Esophagus squamous epithelium (tissue), 5 donors: ENCODE measurements at places on chromosomes 4 and X.

- DNase-seq, result no peak
Measured at GRCh38 chr4:24470666-24471485, 113.5 kb downstream of the DHX15 start.

DNA sequence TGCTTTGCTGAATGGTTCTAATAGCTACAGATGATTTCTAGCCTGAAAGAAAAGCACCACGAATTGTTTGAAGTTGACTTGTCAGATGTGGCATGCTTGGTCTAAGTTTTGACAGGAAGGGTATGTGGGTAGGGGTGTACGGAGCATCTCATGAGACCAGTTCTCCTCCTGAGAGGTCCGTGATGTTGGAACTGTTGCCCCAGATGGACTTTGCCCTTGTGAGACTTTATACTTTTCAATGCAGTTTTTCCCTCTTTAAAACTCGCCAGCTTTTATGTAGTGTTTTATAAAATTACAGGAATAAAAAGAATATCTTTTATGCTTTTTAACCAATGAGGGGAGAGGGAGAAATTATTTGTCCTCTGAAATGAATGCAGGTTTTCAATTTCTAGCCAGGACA lies 16.6 kb upstream of the XG start:
- DNase-seq, result no peak

GRCh38 chrX:8341814-8342590 lies 122.6 kb upstream of the VCX3B start:
- no peak for DNase-seq

DNA sequence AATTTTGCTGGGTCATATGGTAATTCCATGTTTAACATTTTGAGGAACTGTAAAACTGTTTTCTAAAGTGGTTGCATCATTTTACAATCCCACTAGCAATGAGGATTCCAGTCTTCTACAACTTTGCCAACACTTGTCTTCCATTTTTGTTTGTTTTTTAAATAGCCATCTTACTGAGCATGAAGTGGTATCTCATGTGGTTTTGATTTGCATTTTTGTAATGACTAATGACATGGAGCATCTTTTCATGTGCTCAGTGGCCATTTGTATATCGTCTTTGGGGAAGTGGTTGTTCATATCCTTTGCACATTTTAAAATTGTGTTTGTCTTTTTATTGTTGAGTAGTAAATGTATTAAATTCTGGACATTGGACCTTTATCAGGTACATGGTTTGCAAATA lies 94.7 kb downstream of the TMEM131L start:
- no peak for DNase-seq

DNA sequence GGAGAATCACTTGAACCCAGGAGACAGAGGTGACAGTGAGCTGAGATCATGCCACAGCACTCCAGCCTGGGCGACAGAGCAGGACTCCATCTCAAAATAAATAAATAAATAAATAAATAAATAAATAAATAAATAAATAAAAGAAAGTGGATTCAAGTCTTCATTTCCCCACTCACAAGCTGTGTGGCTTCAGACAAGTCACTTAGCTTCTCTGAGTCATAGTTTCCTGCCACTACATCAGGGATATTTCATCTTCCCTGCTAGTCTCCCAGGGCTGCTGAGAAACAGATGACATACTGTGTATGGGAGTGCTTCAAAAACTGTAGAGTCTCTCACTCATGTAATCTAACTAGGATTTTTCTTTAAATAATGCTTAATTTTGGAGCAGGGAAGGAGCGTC lies 37.2 kb downstream of the TBC1D9 start:
- no peak for DNase-seq

- no peak for DNase-seq
Measured at GRCh38 chr4:2359591-2360395, 58.7 kb downstream of the ZFYVE28 start.

DNA sequence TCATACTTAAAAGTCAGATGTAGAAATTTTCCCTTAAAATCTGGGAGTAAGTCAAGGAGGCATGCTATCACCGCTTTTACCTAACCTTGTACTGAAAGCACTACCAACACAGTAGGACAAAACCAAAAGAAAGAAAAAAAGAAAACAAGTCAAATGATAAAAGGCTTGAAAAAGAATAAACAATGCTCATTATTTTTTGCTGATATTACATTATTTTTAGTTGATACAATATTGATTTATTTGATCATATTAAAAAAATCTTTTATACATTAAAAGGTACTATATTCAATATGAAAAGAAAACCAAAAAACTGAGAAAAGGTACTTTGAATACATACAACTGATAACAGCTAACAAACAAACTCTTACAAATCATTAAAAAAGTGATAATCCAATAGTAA lies 164.3 kb downstream of the FAM13A start:
- DNase-seq, result no peak

GRCh38 chrX:153317996-153318722 lies 3.4 kb downstream of the PNMA6F start:
- DNase-seq, result no peak

DNA sequence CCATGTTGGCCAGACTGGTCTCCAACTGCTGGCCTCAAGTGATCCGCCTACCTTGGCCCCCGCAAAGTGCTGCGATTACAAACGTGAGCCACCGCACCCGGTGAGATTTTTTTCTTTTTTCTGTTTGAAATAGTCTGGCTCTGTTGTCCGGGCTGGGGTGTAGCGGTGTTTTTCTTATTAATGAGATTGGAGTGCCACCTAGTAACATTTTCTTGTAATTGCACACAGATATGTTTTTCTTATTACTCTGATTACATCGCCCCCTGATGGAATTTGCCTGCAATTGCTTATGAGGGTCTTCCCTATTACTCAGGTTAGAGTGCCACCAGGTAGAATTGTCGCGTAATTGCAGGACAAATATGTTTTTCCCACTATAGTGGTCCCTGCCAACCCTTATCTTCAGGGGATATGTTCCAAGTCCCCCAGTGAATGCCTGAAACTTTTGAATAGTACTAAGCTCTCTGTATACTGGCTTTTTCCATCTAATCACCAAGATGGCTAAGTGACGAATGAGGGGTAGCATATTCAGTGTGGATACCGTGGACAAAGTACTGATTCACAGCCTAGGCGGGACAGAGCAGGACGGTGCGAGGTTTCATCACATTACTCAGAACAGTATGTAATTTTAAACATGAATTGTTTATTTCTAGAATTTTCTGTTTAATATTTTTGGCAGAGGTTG lies 8.6 kb upstream of the PDHA1 start:
- DNase-seq, result no peak

- DNase-seq, result no peak
Measured at GRCh38 chr4:185165605-185166063, 22.6 kb downstream of the SLC25A4 start.

- no peak for DNase-seq
Measured at GRCh38 chr4:78618436-78618835, 66.9 kb downstream of the ANXA3 start.

DNA sequence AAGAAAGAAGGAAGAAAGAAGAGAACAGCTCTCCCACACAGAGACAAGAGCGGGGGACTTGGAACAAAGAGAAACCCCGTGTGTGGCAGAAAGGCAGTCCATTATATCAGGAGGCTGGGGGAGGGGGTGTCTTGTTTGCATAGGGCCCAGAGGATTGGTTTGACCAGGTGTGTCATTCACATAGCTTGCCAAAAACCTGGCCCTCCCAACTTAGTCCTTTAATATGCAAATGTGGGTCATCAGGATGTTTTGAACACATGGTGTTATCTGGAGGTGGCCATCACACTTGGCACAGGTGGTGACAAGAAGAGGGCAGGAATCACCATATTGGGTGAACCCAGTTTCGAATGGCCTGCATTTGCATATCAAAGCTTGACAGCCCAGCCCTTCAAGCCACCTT lies 111.7 kb downstream of the LINC00632 start:
- DNase-seq, result no peak

DNA sequence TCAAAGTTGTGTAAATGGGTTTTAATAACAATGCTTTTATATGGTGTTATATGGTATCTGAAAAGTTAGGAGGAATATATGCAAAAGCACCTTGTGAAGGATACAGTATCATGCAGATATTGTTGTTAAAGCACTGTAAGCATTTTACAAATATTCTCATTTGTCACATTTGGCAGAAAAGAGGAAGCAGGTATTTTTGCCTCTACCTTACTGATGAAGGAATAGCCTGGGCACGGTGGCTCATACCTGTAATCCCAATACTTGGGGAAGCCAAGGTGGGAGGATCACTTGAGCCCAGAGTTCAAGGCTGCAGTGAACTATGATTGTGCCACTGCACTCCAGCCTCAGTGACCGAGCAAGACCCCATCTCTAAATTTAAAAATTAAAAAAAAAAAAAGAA lies 12.2 kb upstream of the GDPD2 start:
- DNase-seq, result no peak

- DNase-seq, result no peak
Measured at GRCh38 chr4:123342498-123342897, 54.1 kb upstream of the SPRY1 start.

DNA sequence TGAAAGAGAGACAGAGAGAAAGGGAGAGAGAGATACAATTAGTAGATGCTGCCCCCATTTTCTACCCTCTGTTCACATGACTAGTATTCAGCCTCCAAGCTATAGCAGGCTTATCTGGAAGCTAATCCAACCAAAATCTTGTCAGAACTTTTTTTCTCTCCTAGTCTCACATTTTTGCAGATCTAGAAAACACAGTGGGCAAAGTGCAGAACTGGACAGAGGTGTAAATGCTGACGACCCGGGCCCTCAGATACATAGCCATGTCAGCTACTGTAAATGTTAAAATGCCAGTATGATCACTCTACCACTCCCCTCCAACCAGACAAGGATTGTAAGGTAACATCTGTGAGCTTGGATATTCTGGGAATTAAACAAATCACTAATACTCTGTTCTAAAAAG lies 34.3 kb downstream of the GPC3 start:
- DNase-seq, result no peak

GRCh38 chr4:40699648-40700047 lies 50.1 kb upstream of the NSUN7 start:
- DNase-seq, result no peak

- no peak for DNase-seq
Measured at GRCh38 chr4:55884851-55885219, 31.4 kb downstream of the EXOC1 start.

GRCh38 chr4:111494471-111494870 lies 650.8 kb upstream of the FAM241A start:
- DNase-seq, result no peak

DNA sequence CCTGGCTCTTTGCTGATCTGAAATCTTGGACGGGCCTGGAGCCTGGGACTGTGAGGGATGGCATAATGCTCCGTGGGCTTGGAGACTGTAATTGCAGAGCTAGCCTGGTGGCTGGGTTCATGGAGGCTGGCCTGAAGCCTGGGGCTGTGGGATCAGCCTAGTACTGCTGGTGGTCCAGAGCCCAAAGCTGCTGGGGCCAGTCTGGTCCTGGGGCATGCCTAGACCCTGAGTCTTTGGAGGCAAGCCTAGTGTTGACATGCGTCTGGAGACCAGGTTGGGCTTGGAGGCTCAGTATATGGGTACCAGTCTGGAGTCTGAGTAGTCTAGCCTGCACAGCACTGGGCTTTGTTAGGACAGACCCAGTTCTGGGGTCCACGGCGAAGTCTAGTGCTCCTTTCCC lies 172.0 kb upstream of the ZC4H2 start:
- no peak for DNase-seq

DNA sequence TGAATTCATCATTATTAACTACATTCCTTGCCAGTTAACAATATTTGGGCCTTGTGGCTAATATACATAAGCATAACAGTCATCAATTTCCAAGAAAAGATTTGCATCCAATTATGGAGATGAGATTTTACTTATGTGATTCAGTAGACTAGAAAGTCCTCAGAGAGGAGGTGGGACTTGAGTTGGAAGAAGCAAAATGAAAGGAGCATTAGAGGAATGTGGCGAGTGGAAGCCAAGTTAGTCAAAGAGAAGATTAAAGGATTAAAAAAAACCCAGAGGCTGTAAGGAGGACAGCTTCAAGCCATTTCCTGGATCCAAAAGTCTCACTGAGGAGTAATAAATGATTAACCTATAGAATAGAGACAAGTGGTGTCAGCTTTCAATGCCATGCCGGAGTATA lies 1099.4 kb upstream of the IGFBP7 start:
- no peak for DNase-seq

DNA sequence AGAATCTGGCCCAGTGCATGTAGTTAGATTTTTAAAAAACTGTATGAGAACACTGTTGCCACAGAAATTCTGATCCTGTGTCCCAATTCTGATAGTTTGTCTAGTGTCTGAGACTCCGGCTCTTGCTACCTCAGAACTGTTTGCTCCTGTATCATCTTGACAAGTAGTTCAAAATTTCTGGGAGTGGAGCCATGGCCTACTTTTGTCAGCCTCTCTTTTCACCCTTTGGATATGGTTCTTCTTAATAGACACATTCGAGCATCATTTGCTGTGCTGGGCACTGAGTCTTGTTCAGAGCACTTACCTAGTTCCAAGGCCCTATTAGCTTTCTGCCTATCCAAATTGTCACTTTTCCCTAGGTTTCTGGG lies 46.9 kb downstream of the ATP10D start:
- DNase-seq, result no peak

GRCh38 chr4:183445097-183445428 lies 627 bp downstream of the CDKN2AIP start:
- DNase-seq, result no peak

DNA sequence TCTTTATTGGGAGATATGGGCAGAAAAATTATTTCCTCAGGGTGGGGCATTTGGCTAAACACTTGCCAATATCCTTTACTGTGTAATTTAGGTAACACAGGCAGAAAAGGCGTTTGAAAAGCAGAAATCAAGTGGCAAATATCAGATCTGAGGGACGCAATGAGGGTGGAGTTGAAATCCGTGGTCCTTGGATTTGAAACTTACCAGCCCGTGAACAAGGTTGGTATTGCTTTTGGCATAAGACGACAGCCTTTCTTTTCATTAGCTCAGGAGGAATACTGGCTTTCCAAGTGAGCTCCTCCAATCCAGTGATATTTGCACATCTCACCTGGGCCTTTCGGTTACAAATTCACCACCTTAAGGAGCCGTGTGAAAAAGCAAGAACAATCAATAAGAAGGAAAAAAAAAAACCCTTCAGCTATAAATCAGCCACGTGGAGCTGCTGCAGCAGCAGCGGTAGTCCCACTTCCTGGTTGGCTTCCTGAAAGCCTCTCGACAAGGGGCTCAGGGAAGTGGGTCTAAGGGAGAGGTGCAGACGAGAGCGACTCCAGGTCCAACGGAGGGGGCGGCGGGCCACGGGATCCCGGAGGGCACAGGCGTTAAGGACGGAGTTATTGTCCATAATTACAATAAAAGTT lies 734 bp upstream of the GALNT7 start:
- no peak for DNase-seq

DNA sequence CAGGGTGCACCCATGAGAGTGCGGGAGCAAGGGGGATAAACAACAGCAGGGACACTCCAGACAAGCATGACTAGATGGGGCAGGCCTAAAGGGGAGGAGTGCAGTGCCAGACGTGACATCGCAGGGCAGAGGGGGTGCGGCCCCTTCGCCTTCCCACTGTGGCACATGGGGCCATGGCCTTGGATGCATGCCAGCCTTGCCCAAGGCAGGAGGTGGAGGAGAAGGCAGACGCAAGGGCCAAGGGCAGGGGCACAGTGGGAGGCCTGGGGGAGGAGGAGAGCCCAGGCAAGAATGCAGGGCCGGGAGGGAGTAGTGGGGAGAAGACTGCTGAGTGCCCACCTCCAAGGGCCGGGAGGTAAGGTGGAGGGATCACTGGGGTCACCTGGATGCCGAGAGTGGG lies 21.6 kb downstream of the PNMA6E start:
- DNase-seq, result no peak
